GM04504 (cell line): ENCODE measurements at places on chromosomes 5 and 9.

DNA sequence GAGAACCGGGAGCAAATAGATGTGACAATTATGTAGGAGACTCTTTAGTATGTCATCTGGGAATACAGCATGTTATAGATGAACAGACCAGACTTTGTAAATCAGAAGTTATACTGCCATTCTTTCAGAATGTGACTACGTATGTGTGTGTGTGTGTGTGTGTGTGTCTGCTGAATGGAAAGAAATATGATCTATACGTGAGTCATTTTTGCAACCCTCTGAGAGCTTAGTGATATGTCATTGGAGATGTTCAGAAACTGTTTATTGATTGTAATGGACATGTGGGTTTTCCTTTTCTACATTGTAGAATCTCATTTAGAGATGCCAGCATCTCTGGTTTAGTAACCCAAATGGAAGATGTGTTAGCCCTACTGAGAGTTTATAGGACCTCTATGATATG is 731.5 kb downstream of the TLE1 start:
- no peak for DNase-seq

DNA sequence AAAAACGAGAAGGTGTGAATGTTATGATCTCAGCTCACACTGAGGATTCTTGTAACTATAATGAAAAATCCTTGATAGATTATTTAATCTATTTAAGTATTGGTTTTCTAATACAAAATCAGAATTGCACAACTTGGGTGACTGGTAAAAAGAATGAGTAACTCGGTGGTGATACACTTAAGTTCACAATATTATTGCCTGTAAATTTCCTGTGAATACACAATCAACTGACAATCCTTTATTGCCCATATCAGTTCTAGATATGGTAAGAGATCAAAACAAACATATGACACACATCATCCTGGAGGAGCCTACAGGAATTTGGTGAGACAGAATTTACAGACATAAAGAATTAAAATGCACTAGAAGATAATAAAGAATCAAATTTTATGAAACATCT is 14.1 kb upstream of the LURAP1L start:
- no peak for DNase-seq

DNA sequence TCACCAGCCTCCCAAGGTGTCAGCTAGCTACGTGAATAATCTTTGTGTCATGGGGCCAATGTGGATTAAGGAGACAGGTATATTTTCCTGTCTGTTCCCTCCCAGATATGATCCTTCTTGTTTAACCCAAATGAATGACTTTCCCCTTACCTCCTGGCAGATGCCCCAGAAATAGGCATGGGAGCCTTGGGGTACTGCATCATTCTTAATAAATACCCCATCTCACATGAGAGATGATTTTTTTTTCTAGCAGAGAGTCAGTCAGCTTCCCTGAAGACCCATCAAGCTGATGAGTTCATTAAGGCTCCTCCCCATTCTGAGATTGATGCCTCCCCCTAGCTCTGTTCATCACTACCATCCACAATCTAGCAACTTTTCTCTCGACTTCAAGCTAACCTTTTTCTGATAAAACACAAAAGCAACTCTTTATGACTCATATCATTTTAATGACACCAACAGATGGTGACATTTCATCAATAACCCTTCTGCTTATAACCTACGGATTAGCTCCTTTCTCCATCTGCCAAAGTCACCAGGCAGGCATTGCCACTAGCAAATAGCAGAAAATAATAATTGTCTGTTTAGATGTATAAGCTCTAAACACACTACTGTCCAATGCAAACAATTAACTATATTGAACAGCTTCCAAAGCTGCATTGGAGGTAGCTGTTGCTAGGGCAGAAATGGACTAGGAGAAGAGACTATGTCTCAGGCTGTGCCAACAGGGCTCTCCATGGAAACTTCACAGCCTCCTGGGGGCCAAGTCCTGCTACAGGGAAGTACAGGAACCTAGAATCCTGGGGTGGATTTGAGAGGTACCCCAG is 143.7 kb downstream of the ACER2 start:
- DNase-seq = no peak

DNA sequence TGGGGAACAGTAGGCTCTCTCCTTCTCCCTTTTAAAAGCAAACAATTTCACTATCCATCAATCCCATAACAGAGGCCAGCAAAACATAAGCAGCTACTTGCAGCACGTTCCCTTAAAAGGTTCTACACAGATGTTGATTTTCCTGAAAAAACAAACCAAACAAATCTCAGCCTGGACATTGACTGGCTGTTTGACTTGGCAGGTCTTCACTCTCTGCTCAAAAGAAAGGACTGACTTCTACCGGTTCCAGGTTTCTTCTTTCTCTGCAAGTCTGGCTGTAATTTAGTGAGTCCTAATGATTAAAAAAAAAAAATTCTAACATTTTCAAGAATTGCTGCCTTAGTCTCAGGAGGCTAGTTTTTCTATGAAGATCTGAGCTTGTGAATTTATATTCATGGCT is 203.1 kb upstream of the EFNA5 start:
- DNase-seq = no peak

GRCh38 chr9:133739408-133740280 is 1.5 kb upstream of the SARDH start:
- DNase-seq = no peak

DNA sequence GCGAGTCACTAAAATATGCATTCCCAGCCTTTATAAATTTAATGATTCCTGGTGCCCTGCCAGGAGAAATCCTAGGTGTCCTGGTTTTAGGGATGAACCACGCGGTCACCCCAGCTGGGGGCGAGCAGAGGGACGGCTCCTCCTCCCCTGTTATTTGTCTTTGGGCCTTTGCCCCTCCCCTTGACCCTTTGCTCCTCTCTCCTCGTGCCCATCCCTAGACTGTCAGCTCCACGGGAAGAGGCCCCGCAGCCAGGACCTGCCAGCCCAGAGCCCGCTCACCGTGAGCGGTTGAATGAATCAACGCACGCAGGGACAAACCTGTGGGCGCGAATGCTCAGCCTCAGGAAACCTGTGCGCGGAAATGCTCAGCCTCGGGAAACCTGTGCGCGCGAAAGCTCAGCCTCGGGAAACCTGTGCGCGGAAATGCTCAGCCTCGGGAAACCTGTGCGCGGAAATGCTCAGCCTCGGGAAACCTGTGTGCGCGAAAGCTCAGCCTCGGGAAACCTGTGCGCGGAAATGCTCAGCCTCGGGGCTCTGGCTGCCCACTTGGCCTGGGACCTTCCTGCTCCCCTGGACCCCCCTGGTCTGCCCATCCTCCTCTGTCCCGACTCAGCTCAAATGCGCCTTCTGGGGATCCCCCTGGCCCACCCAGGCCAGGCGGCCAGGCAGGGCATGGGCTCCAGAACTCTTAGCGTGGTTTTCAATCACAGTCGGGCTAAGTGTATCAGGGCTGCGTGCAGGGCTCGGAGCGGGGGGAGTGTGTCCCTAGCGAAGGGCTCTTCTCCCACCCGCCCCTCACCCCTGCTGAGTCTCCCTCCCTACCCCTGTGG is 140.5 kb upstream of the COL5A1 start:
- no peak for DNase-seq

GRCh38 chr9:99026956-99027298 is 78.0 kb upstream of the TGFBR1 start:
- no peak for DNase-seq

GRCh38 chr5:32887390-32887789 is 176.3 kb downstream of the NPR3 start:
- DNase-seq = no peak

GRCh38 chr5:95447961-95448360 is 56.8 kb downstream of the FAM81B start:
- DNase-seq = no peak

DNA sequence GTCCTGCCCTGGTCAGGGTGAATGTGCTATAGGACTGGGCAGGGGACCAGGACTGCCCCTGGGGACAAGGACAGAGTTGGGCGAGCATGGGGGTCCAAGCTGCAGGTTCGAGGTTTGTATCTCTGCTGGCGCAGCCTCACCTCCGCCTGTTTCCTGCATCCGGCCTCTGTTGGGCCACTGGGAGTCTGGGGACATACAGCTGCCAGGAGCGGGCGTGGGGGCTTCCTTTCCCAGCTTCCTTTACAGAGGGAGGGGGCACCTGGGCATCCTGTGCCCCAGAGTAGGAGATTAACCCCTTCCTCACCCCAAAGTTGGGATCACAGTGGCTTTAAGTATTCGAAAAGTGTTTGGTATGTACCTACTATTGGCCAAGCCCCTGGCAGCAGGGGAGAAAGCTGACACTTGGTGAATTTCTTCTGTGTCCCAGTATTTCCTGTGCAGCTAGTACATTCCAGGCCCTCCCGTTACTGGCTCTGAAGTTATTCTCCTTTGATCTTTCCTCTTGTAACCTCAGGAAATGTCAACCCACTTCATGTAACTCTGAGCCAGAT is 19.0 kb downstream of the OLFML2A start:
- DNase-seq = no peak

DNA sequence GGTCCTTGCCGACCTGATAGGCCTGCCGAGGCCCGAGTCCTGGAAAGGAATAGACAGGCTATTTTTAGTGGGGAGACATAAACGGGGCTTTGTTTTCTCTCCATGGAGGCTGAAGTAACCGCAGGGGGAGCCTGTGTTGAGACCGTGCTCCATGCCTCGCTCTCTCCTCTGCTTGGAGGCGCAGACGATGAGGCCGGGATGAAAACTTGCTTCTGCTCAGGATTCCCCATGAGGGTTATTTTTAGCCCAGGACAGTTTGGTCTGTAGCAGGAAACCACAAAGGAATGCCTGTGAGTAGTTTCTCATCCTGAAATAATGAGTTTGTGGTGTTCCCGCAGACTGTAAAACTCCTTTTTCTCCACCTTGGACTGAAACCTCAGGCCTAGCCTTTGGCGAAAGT is 81.9 kb upstream of the RARS1 start:
- peak; percentile 79 for DNase-seq

DNA sequence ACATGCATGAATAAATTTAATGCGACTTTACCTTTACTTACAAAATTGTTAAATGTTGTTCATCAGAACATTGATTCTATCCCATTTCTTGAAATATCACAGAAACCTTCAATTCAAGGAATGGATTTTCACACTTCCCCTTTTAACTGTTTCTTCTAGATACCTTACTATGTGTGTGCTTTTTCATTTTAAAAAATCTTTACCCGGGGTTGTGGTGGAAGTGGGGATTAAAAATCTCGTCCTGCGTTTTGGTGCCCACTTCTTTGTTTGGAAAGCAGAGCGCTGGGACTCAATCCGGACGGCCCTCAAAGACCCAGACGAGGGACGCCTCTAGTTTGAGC is 5.8 kb upstream of the MEF2C start:
- DNase-seq = no peak

- DNase-seq = no peak
These were observed 734.5 kb upstream of the ZNF608 start for GRCh38 chr5:125480911-125481310.

- no peak for DNase-seq
These were observed 19.4 kb upstream of the MED10 start for GRCh38 chr5:6397536-6398269.

DNA sequence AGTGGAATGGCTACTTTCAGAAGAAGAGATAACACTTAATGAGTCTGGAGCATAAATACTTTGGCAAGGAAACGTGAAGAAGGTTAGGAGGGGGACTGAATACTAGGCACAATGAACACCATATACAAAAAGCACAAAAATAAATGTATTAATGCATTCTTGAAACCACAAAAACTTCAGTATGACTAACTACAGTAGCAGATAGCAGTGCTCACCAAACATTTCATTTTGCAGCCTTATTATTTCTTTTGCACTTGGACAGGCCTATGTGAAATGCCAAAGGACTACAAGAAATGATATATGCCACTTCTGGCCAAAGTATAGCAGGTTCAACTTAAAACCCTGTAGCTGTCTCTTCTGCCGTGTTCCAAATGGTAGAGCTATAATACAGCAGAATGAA is 26.3 kb downstream of the UBQLN1 start:
- no peak for DNase-seq

DNA sequence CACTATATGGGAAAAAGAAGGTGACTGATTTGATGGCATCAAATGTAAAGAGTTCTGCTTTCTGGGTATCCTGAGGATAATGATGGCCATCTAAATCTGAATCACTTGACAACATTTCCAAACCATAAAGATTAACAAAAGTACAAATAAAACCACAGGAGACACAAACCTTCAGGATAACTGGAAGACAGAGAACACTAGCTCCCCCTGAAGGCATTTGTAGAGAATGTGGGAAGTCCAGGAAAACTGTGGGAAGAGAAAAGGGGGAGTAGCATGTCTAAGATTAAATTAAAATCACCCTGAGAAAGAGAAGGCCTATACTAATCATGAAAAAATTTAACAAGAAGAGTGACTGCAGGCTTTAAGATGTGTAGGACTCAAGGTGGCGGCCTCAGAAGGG is 116.2 kb downstream of the PRELID2 start:
- DNase-seq = peak; percentile 24

- DNase-seq = no peak
These were observed 71.2 kb upstream of the SLC28A3 start for GRCh38 chr9:84411683-84412267.

DNA sequence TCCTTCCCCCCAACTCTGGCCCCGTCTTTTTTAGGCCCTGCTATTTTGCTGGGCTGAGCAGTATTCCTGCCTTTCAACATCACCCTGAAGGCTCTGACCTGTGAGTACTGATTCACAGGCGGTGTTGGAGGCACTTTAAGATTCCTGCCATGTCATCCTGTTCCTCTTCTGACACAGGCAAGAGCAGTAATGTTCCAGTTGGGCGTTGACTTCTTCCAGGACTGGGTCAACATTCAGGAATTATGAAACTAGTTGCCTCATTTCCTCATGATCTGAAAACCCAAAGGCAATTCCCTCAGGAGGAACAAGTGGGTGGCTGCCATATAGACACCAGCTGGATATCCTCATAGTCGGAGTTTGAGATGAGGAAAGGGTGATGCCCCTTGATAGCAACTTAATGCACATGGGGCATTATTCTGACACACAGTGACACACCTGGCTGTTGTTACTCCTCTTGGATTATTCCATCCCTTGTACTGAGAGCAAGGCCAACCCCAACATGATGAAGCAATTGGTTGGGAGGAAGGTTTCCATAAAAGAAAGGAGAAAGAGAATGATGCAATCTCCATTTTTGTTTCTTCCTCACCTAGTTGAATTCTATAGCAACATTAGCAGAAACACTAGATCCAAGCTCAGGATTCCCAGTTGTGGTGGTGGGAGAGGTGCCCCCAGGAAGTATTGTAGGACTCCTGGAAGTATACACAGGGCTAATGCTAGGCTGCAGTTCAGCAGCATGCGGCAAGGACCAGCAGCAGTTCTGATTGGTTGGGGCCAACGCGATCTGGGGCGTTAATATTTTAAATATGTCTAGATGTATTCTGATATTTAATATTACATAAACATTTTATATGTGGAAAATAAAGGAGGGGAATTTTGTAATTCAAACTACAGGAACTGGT is 19.6 kb upstream of the GLRX start:
- DNase-seq = peak; percentile 64

DNA sequence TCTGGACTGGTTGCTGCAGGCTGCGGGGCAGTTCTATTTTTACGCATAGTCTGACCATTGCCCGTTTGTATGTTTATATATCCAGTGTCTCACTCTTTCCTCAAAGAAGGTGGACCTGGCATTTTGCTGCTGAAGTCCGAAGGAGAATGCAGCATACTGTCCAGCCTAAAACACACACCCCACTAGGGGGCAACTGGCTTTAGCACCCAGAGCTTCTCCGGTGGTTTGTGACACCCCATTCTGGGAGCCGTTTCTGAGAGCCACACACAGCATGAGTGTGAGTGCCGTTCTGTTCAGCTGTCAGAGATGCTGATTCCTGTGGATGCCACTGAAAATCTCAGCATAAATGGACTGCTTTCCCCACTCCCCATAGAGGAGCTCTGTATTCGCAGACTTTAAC is 290.5 kb upstream of the TAS2R1 start:
- no peak for DNase-seq

- no peak for DNase-seq
These were observed 159.4 kb downstream of the CD180 start for GRCh38 chr5:67037171-67037570.

- no peak for DNase-seq
These were observed 194.0 kb downstream of the IRX2 start for GRCh38 chr5:2557435-2557834.
